A673 (cell line): ENCODE measurements at places on chromosomes 1 and 21. TPM values are rescaled to one million over a fixed set of nuclear protein-coding genes. Genes with fewer than 3 reads are reported as not detected.

GRCh38 chr1:6075748-6076147 lies 30.1 kb downstream of the KCNAB2 start:
- H3K4me1 ChIP-seq = no peaks in the 10 kb centered on the region
- H3K27me3 ChIP-seq = no peaks in the 10 kb centered on the region
- H3K27ac ChIP-seq = no peak overlapping the region
- no peaks in the 10 kb centered on the region for H3K36me3 ChIP-seq

DNA sequence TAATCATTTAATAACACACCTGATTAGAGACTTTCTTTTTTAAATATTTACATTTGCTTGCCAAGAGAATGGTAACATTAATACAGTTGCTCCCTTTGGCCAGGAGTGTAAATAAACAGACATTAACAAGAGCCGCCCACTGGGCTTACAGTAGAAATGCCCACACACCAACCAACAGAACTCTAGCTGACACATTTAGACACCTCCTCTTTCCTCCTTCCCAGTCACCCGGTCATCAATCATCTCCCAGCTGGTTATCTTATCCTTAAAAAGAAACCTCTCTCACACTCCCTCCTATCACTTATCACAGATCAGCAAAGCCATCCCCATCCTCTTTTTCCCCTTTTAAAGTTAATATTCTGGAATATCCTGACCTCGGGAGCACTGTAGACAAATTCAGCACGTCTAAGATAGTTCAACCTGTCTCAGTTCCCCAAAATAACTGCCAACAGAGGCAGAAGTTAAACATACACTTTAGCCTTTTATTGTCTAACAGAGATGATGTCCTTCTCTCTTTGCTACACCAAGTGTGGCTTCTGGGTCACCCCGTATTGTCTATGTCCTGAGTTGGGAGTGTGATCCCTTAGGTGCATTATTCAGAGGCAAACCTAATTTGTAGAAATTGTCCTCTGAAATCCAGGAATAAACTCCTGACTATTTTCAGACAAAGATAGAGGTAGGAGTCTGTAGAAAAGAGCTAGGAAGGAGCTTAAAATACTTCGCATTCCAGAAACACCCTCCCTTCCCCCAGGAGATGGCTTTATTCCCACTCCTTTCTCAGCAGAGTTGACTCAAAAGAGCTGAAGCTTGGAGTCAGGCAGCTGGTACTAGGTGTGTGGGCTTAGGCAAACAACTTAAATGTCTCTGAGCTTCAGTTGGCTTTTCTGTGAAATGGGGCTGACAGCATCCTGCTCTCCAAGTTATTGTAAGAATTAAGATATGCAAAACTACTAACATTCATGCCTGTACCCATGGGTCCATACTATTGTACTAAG lies 8.8 kb downstream of the MYCL start:
- no peak overlapping the region for H3K4me3 ChIP-seq
- H3K27ac ChIP-seq = peak overlapping the region; percentile 51
- peaks cover 17% of the 10 kb centered on the region for H3K4me1 ChIP-seq
- H3K36me3 ChIP-seq = no peaks in the 10 kb centered on the region

GRCh38 chr1:89114662-89115061 lies 11.3 kb downstream of the GBP2 start:
- H3K27me3 ChIP-seq = no peaks in the 10 kb centered on the region
- H3K4me1 ChIP-seq = no peaks in the 10 kb centered on the region
- no peak for DNase-seq

- H3K4me3 ChIP-seq = no peak overlapping the region
- H3K27ac ChIP-seq = no peak overlapping the region
- peak; percentile 53 for DNase-seq
- H3K36me3 ChIP-seq = no peaks in the 10 kb centered on the region
- no peaks in the 10 kb centered on the region for H3K27me3 ChIP-seq
Observed at GRCh38 chr1:8962812-8963530, 17.3 kb downstream of the CA6 start.

DNA sequence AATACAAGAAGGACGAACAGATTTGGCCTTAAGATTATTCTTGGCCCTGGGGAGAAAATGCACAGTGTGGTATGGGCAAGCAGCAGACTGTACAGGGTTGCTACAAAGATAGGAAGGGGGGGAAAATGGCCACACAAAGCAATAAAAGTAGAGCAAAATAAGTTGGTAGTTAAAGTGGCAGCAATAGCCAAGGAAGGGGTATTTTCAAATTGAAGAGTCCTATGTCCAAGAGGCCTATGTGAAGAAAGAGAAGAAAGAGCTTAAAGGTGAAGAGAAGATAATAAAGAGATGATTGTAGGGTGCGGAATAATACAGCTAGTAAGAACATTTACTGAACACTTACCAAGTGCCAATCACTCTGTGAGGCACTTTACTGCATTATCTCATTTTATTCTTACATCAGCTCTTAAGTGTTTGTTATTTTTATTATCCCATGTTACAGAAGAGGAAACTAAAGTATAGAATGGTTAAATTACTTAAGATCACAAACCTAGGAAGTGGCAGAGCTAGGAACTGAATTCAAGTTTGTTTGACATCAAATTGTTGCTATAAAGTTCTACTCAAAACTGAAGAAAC lies 88.1 kb upstream of the TTC39A start:
- DNase-seq = no peak
- H3K36me3 ChIP-seq = no peaks in the 10 kb centered on the region
- H3K4me3 ChIP-seq = no peak overlapping the region

- no peaks in the 10 kb centered on the region for H3K4me1 ChIP-seq
- no peaks in the 10 kb centered on the region for H3K27me3 ChIP-seq
- no peak overlapping the region for H3K4me3 ChIP-seq
Observed at GRCh38 chr1:234409328-234409727, 36.1 kb downstream of the COA6 start.

DNA sequence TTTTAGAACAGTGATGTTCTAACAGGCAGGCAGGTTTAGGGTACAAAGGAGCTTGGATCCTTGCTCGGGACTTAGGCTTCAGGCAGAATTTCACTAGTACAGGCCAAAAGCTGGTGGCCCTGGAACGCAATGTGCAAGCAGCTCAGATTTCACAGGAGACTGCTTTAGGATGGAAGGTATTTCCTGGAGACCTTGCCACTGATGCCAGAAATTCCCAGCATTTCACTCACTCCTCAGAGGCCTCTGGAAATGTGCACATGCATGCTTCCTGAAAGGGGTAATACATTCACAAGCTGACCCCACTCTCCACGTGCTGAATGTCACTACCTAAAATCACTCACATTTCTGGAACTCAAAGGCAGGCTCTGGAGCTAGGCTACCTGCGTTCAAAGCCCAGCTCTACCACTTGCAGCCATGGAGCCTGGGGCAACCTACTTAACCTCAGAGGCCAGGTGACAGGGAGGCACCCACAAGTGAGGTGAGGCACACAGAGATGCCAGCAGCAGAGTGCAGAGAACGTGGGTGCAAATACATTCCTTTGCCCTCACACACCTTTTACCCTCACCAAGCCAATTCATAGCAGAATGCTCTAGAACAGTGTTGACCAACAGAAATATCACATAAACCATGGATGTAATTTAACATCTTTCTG lies 56.5 kb downstream of the CDC7 start:
- H3K4me3 ChIP-seq = no peak overlapping the region
- H3K36me3 ChIP-seq = no peaks in the 10 kb centered on the region
- no peaks in the 10 kb centered on the region for H3K4me1 ChIP-seq
- no peak overlapping the region for H3K27ac ChIP-seq

GRCh38 chr1:237751090-237751489 lies 139.6 kb downstream of the ZP4 start:
- H3K27ac ChIP-seq = no peak overlapping the region
- no peak for DNase-seq
- no peaks in the 10 kb centered on the region for H3K27me3 ChIP-seq
- H3K36me3 ChIP-seq = no peaks in the 10 kb centered on the region
- H3K4me1 ChIP-seq = no peaks in the 10 kb centered on the region

- peak overlapping the region; percentile 55 for H3K4me3 ChIP-seq
- peaks cover 20% of the 10 kb centered on the region for H3K4me1 ChIP-seq
- H3K27ac ChIP-seq = no peak overlapping the region
- peaks cover 18% of the 10 kb centered on the region for H3K36me3 ChIP-seq
Observed at GRCh38 chr1:159012495-159012894, 2.8 kb downstream of the IFI16 start.

GRCh38 chr1:115251856-115252255 lies 86.2 kb downstream of the NGF start:
- no peaks in the 10 kb centered on the region for H3K36me3 ChIP-seq
- no peaks in the 10 kb centered on the region for H3K27me3 ChIP-seq
- peak; percentile 95 for DNase-seq
- H3K27ac ChIP-seq = peak overlapping the region; percentile 82
- no peak overlapping the region for H3K4me3 ChIP-seq
- peaks cover 28% of the 10 kb centered on the region for H3K4me1 ChIP-seq

DNA sequence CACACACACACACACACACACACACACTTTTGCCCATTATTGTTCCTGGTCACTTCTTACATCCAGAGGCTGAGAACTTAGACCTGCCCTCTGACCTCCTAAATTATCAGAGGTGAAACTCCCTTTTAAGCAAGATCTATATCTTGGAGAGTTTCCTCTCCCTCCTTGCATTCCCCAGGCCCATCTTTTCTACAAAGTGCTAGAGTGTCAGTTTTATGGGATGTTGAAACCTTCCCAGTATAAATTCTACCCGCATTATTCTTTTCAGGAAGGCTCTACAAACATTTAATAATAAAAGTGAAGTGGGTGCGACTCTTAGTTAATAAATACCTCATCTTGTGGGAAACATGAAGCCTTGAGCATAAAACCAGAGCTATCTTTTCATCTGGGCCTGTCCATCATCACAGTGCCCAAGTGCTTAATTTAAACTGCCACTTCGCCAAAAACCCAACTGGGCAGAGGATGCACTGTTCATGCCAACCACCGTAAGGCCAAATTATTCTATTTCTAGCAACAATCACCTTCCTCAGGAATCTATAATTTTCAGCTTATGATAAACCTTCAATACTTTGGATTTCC lies 458.2 kb upstream of the RUNX1 start:
- no peak overlapping the region for H3K4me3 ChIP-seq
- H3K27me3 ChIP-seq = no peaks in the 10 kb centered on the region
- H3K4me1 ChIP-seq = no peaks in the 10 kb centered on the region
- H3K27ac ChIP-seq = no peak overlapping the region

OR2L8 gene
- not detected in 2 replicates for total RNA-seq

RGS1 gene
- 0.28 TPM in 1 of 2 replicates, not detected in the other for total RNA-seq

AGRN gene
- total RNA-seq = 151 and 164 TPM in 2 replicates

KCNAB2 gene
- total RNA-seq = 6.4 and 7.7 TPM in 2 replicates

SLFNL1 gene
- total RNA-seq = 0.37 and 0.39 TPM in 2 replicates

TMEM52 gene
- 4.1 and 10.3 TPM in 2 replicates for total RNA-seq

OLIG1 gene
- not detected in 2 replicates for total RNA-seq

TCP10L gene
- total RNA-seq = 2.5 and 3.7 TPM in 2 replicates
